ENCODE measurements at places on chromosomes 1 and 21. TPM values are rescaled to one million over a fixed set of nuclear protein-coding genes. Genes with fewer than 3 reads are reported as not detected.

The SPRR2F gene
- not detected for total RNA-seq

The TLCD4 gene
- 53.6 TPM for total RNA-seq

The S100A3 gene
- 0.49 TPM for total RNA-seq

The PYCR2 gene
- total RNA-seq, result 58.6 TPM

The AUNIP gene
- total RNA-seq, result not detected

The C4BPB gene
- not detected for total RNA-seq

The TEX38 gene
- total RNA-seq, result not detected

The VASH2 gene
- total RNA-seq, result 1.4 TPM

The SPRR2E gene
- not detected for total RNA-seq

The LY9 gene
- total RNA-seq, result not detected

The TIAM1 gene
- total RNA-seq, result 3.8 TPM

The FBXO2 gene
- total RNA-seq, result 4.2 TPM

The SF3B4 gene
- 24.8 TPM for total RNA-seq

The ATP1A4 gene
- not detected for total RNA-seq

The AMIGO1 gene
- 18.3 TPM for total RNA-seq

Measured in Right ventricle myocardium inferior (tissue), 1 donor.